ENCODE measurements at places on chromosomes 16 and 17.
A peak's percentile ranks its signal among the peaks of the same experiment; 100 is the strongest.

DNA sequence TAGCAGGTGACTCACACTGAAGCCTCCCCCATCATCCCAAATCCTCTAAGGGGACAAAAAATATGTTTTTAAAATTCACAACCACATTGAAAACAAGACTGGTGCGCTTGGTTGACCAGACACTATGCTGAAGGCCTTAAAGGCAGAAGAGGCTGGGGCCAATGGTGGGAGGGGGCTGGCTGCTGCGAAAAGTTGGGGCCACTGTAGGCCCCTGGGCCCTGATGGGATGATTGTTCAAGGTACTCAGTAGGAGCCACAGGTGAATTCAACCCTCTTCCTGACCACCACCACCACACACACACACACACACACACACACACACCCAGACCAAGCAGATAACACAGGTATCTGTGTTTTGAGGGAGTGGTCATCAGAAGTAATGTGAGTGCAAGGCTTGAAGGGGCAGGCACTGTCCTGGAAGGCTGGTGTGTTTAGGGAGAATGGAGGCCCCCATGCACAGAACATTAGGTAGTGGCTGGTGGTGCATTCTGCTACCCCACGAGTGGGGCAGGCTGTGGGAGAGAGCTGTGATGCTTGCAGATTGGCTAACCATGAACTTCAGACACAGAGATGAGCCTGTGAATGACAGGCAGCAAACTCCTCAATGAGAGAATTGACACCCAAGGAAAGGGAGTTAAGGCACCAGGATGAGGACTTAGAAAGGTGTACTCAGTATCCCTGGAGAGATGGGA is 55.0 kb downstream of the NT5M start:
- DNase-seq, result no peak

GRCh38 chr17:74393346-74393942 is 26.1 kb downstream of the GPR142 start:
- DNase-seq, result no peak

DNA sequence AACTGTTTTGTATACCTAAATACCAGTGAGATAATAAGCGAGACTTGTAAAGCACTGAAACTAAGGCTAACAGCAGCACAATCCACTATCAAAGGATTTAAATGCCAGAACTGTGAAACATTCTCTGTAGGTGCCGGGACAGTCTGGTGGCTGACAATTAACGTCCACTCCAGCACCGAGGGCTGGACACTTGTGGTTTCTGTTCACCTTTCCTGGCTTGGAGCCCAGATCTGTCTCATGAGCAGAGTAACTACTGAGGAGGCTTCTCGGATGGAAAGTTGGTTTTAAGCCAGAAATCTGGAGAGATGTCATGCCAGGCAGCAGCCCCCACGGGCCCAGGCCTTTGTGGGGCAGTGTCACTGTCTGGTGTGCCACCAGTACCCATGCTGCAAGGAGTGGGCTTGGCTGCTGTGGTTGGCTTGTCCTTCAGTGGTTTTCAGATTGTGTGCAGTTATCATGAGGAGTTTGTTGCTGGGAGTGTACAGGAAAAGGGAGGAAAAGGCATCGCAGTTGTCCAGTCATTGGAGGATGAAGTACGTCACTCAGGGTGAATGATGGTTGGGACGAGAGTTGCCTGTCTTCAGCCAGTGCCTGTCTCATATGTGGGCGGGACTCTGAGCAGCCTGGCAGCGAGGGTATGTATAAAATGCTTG is 35.5 kb downstream of the UBN1 start:
- no peak for DNase-seq

GRCh38 chr16:263182-263774 is 12.5 kb downstream of the RGS11 start:
- DNase-seq, result no peak

GRCh38 chr17:81952792-81953228 is 5.8 kb upstream of the MYADML2 start:
- DNase-seq, result no peak

DNA sequence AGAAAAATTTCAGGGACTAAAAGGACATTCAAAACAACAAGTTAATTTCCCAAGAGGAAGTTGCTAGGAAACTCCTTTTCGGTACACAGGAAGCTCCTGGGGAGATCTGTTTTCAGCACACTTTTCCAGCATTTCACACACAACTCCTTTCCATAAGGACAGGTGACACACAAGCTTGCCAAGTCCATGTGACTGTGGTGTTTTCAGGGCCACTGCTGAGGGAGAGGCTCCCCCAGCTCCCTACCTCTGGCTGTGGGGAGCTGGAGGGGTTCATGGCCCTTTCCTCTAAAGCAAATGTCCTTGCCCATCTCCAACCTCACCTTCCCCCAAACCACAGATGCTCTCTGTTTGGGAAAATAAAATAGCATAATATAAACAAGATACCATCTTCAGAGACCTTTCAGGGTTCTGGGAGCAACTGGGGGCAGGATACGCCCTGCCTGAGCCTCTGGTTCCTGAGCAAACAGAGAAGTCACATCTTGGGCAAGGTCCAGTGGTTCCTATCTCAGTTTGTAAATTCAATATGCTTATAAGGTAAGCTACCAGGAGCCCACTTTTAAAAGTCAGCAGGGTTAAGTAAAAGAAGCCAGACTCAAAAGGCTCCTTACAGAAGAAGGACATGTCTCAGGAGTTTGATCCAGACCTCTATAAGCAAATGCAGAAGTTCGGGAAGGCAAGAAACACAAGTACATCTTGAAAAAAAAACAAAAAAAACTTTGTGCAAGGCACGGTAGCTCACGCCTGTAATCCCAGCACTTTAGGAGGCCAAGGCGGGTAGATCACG is 3.0 kb downstream of the PDZD9 start:
- no peak for DNase-seq

GRCh38 chr17:49854126-49854525 is 6.3 kb upstream of the TAC4 start:
- no peak for DNase-seq

DNA sequence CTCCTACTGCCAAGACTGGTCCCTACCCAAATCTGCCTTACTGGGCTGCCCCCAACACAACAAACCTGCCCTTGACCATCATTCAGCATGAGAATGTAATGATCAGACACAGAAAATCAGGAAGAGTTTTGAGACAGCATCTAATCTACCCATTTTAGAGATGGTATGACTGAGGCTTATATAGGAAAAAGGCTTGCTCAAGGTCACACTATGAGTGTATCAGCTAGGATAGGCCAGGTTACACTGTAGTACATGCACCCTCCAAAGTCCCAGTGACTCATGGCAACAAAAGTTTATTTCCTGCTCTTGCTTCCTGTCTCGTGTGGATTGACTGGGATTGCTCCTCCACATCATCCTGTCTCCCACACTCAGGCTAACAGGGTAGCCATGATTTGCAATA is 27.9 kb downstream of the NLRC5 start:
- no peak for DNase-seq

DNA sequence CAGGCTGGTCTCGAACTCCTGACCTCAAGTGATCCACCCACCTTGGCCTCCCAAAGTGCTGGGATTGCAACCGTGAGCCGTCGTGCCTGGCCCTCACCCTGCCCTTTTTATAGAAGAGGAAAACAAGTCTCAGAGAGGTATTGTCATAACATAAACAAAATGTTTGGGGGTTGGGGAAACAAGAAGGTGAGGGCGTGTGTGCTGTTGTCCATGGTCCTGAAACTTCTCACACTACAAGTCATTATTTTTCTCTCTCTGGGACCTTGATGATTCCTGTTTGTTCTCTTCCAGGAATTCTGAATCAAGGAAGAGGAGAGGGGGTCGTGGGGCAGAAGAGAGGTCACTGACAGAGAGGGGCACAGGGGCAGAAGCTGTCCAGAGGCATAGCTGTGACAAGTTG is 160.2 kb upstream of the LHX1 start:
- no peak for DNase-seq

DNA sequence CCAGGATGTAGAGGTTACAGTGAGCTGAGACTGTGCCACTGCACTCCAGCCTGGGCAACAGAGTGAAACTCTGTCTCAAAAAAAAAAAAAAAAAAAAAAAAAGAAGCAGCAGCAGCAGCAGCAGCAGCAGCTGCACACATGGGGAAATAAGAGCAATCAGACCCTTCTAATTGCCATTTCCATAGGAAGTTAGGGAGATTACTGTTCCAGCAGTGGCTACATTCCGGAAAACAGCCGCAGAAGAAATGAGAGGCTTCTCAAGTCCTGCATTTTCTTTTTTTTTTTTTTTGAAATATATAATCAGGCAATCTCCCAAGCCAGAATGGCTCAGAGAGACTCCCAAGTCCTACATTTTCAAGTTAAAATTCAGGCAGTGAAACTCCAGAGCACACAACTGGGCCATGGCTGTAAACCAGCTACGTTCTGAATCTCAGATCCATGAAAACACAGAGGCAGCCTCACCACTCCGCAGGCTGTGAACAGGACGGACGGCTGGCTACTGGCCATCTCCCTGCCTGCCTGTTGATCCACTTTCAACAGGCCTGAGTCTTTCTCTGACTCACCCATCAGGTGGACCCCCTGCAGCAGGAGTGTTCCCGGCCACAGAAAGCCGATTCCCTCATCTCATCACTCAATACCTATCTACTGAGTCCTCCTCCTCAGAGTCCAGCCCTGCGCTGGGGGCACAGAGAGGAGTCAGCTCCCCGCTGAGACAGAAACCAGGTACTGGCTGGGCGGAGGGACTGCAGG is 15.0 kb downstream of the TRPV1 start:
- DNase-seq, result peak; percentile 61

GRCh38 chr16:46908540-46909372 is 24.6 kb downstream of the GPT2 start:
- no peak for DNase-seq

DNA sequence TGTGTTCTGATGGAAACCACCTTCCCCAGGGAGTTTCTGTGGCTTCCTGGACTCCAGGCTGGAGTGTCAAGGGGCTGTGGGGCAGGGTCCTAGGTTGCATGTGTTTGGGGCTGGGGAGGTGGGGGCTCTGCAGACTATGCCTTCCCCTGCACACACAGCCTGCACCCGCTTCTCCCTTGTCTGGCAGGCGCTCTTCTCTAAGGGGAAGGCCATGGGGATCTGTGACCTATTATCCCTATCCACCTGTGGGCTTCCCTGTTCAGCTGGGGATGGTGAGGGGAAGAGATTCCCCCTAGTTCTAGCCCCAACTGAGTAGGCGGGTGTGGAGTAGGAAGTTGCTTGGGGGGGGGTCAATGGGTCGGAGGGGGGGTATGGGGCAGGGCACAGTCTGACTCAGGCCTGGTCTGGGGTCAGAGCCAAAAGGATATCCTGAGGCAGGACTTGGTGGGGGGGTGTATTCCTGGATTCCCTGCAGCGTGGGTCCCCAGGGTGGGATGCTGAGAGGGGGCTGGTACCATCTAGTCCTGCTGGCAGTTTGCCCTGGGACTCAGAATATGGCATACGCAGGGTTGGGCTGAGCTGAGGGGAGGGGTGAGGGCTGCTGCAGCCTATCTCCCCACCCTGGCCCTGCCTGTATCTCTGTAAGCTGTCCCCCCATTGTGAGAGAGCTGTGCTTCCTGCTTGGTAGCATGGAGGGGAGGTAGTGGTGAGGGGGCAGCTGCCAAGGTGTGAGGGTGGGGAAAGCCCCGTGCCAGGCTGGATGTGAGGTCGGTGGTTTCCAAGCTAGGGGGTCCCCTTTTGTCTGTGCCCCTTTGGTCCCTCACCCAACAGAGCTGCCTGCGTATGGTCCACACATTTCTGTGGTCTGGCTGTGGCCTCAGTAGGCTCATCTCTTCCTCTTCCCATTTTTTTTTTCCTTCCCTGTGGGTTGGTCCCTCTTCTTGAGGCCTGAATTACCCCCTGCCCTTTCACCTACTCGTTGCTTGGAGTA is 14.7 kb downstream of the RARA start:
- DNase-seq, result no peak

- DNase-seq, result no peak
These were observed 30.7 kb upstream of the ZNF750 start for GRCh38 chr17:82870541-82870940.

DNA sequence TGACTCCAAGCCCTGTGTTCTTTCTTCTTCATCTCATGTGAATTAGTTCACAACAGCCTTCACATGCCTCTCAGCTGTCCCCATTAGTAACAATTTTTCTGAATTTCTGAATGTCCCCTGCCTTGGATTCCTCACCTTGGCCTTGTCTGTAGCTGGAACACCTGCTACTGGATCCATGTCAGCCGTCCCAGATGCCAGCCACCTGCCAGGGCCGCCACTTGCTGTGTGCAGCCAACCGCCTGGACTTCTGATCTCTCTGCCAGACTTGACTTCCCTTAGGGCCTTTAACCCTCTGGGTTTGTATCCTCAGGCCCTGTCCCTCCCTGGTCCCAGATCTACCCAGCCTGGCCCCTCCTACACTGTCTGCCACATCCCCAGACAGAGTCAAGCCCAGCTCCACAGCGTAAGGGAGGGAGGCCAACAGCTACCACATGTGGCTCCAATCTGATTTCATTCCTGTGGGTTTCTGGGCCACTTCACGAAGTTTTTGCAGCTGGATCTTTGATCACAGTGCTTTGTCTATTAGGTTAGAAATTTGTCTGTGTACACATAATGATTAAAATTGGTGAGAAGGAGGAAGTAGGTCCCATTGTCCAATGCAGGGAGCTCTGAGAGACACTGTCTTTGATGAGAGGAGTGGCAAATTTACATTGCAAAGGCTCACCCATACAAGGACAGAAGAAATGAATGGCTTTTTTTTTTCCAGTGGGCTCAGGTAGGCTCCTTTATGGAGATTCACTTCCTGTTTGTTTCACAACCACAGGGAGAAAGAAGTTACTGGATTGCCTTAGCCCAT is 15.3 kb downstream of the MPP2 start:
- DNase-seq, result no peak

GRCh38 chr16:65689726-65690125 is 567.9 kb upstream of the CDH11 start:
- no peak for DNase-seq

DNA sequence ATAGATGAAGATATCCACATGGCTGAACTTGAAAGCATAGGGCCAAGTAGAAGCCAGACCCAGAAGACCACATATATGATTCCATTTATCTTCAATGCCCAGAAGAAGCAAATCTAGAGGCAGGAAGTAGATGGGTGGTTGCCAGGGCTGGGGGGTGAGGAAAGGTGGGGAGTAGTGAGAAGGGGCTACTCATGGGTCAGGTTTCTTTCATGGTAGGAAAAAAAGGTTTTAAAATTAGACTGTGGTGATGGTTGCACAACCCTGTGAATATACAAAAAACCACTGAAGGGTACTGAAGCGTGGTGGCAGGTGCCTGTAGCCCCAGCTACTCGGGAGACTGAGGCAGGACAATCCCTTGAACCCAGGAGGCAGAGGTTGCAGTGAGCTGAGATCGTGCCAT is 5.4 kb downstream of the CD2BP2 start:
- no peak for DNase-seq

- DNase-seq, result no peak
These were observed 2.4 kb downstream of the THRA start for GRCh38 chr17:40064971-40065768.
